ENCODE measurements at places on chromosomes 16 and 17.

- H3K27ac ChIP-seq: no peak overlapping the region
- no peaks in the 10 kb centered on the region for H3K27me3 ChIP-seq
- DNase-seq: no peak
- H3K4me1 ChIP-seq: no peaks in the 10 kb centered on the region
- no peak overlapping the region for H3K4me3 ChIP-seq
- no peaks in the 10 kb centered on the region for H3K36me3 ChIP-seq
Measured at GRCh38 chr16:77322757-77323156, 112.1 kb downstream of the ADAMTS18 start.

DNA sequence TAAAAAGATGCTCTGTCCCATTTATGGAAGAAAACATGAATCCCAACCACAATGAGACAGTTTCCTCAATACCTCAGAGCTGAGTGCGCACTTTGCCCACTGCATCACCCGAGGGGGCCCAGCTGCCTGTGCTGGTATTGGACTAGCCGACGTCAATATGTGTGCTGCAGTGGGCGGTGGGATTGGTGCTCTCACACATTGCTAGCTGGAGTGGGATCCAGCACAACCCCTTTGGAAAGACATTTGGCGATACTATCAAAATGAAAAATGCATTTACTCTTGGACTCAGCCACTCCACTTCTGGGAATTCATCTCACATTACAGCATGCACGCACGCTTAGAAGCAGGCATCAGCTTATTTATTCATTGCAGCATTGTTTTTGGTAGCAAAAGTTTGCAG is 289.2 kb upstream of the FOXF1 start:
- H3K27ac ChIP-seq: no peak overlapping the region
- no peaks in the 10 kb centered on the region for H3K27me3 ChIP-seq
- H3K4me3 ChIP-seq: no peak overlapping the region
- H3K36me3 ChIP-seq: no peaks in the 10 kb centered on the region
- DNase-seq: peak; percentile 7
- H3K4me1 ChIP-seq: peaks cover 29% of the 10 kb centered on the region

- H3K36me3 ChIP-seq: no peaks in the 10 kb centered on the region
- H3K27me3 ChIP-seq: no peaks in the 10 kb centered on the region
- H3K4me1 ChIP-seq: no peaks in the 10 kb centered on the region
- no peak for DNase-seq
Measured at GRCh38 chr17:29948448-29949215, 7.2 kb downstream of the EFCAB5 start.

DNA sequence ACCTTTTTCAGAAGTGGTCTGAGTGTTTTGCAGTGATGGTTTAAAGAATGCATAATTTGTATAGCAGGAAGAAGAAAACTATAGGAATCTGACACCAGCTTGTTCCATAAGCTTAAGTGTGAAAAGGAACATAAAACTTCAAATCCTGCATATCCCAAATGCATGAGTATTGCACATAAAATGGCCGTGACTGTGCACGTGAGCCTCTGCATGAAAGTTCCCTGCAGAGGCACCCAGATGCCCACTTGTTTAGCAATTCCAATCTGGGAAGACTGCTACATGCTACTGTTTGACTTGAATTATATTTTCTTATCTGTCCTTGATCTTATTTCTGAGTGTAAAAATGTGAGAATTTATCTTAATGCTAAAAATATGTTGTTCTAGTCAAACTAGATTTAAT is 21.5 kb downstream of the MARCHF10 start:
- no peak overlapping the region for H3K4me3 ChIP-seq
- no peaks in the 10 kb centered on the region for H3K27me3 ChIP-seq
- no peak overlapping the region for H3K27ac ChIP-seq
- no peak for DNase-seq

- no peaks in the 10 kb centered on the region for H3K27me3 ChIP-seq
- H3K36me3 ChIP-seq: no peaks in the 10 kb centered on the region
- H3K4me1 ChIP-seq: no peaks in the 10 kb centered on the region
- H3K4me3 ChIP-seq: no peak overlapping the region
- DNase-seq: no peak
Measured at GRCh38 chr17:33889040-33889439, 366.0 kb upstream of the CCL2 start.

DNA sequence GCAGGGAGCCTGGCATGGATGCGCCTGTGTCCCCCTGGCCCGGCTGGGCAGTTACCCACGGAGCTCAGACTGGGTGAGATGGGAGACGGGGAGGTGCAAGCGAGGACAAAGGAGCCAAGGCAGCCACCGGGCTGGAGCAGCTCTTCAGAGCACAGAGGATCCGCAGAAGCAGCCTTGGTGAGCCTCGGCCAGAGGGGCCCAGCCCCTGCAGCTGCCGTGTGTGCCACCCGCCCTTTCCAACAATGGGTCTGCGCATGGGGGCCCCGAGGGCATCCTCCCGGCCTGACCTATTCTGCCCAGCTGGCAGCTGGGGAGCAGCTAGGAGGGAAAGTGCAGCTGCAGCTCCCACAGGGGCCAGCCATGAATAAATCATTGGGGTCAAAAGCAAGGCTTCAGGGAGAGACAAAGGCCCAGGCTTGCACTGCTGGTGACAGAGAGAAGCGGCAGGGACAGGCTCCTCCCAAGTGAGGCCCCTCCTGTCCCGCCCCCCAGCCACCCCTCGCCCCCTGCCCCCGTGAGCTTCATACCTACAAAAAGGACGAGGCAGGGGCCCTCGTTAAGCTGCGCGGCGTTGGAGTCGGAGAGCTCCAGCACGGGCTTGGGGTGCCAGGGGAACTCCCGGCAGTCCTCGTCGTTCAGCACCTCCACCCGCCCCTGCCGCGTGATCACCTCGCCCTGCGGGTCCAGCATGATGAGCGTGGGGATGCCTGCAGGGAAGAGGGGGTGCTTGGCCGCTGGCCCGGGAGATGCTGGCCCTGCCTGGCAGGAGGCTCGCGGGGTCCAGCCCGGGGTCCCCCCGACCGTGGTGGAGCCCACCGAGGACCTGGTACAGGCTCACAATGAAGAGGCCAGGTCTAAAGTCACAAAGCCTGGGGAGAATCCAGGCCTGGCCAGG is 22.6 kb downstream of the MRM3 start:
- no peak overlapping the region for H3K27ac ChIP-seq
- no peak for DNase-seq
- H3K36me3 ChIP-seq: no peaks in the 10 kb centered on the region

DNA sequence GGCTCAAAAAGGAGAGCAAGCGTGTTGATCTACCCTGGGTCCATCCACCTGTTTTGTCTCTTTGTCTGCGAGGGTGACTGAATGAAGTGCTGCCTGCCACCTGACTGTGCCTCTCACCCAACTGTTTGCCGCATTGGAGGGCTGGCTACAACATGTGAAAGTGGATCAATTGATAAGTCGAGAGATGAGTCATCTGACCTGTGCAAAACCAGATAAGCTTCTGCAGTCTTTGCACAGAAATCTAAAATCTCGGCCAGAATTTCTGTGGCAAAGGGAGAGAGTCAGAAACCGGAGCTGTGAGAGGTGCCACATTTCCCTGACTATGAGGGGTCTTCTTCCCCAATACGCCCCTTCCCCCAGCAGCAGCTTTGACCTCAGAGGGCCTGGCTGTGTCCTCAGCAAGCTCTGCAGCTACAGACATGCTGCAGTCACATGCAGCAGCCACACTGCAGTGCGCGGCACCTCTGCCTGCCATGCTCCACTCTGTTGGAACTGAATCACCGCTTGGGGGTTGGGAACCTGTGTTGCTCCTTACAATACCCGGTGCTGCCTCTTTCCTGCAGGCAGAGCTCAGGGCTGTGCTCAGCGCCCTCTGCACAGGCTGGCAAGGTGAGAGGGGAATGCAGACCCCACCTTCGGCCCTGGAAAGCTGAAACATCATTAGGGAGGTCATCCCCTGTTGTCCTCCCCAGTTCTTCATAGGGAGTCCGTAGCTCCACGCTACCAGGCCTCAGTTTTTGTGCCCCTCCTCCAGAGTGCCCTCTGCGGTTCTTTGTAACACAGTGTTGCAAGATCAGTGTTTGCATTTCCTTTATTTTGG is 16.2 kb upstream of the HAS3 start:
- no peaks in the 10 kb centered on the region for H3K36me3 ChIP-seq
- H3K27ac ChIP-seq: peak overlapping the region; percentile 53
- no peaks in the 10 kb centered on the region for H3K27me3 ChIP-seq
- H3K4me1 ChIP-seq: peaks cover 14% of the 10 kb centered on the region

- H3K4me3 ChIP-seq: no peak overlapping the region
- no peak for DNase-seq
- no peak overlapping the region for H3K27ac ChIP-seq
- H3K36me3 ChIP-seq: no peaks in the 10 kb centered on the region
- H3K27me3 ChIP-seq: no peaks in the 10 kb centered on the region
Measured at GRCh38 chr17:12342161-12342560, 321.5 kb downstream of the MAP2K4 start.

DNA sequence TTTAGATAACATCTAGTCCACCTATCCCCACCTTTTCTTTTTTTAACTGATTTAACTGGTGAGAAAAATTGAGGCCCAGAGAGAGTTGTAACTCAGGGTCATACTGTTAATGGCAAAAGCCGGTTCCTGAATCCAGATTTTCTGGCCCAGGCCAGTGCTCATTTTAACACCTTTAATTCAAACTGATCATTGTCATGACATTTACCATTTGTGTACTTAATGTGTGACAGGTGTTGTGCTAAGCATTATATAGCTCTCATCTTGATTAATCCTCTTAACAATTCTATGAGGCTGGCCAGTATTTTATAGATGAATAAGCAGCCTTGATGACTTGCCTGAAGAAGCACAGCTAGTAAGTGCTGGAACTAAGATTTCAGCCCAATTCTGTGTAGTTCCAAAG is 14.4 kb downstream of the RHOT1 start:
- H3K4me1 ChIP-seq: peaks cover 13% of the 10 kb centered on the region
- H3K36me3 ChIP-seq: peaks cover 7% of the 10 kb centered on the region
- DNase-seq: no peak
- no peak overlapping the region for H3K4me3 ChIP-seq
- H3K27ac ChIP-seq: no peak overlapping the region

- H3K4me3 ChIP-seq: no peak overlapping the region
- H3K36me3 ChIP-seq: no peaks in the 10 kb centered on the region
- H3K27me3 ChIP-seq: no peaks in the 10 kb centered on the region
- H3K4me1 ChIP-seq: no peaks in the 10 kb centered on the region
Measured at GRCh38 chr16:49659356-49659755, 196.6 kb downstream of the ZNF423 start.

DNA sequence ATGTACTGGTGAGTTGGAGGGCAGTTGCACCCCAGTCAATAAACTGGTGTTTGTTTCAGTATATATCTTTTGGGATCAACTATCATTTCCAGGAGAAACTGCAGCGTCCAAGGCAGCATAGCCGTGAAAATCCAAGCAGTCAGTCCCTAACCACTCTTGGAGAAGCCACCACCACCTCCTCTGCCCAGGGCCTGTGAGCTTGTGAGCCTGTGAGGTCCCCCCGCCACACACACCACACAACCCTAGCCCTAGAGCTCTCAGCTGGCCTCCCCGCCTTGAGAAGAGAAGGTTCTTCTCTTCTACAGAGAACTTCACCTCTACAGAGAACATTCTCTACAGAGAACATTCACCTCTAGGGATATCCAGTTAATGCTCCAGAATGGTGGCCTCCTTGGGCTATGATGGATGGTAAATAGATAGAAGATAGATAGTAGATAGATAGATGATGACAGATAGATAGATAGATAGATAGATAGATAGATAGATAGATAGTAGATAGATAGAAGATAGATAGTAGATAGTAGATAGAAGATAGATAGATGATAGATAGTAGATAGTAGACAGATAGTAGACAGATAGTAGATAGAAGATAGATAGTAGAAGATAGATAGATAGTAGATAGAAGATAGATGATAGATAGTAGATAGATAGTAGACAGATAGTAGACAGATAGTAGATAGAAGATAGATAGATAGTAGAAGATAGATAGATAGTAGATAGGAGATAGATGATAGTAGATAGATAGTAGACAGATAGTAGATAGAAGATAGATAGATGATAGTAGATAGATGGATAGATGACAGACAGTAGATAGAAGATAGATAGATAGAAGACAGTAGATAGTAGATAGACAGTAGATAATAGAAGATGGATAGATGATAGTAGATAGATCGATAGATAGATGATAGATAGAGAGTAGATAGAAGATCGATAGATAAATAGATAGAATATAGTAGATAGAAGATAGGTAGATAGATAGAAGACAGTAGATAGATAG is 13.7 kb downstream of the ALOX15B start:
- no peak overlapping the region for H3K27ac ChIP-seq
- H3K36me3 ChIP-seq: no peaks in the 10 kb centered on the region
- DNase-seq: no peak
- no peaks in the 10 kb centered on the region for H3K27me3 ChIP-seq
- peaks cover 14% of the 10 kb centered on the region for H3K4me1 ChIP-seq

GRCh38 chr17:7398612-7399011 is 4.3 kb upstream of the PLSCR3 start:
- H3K4me3 ChIP-seq: no peak overlapping the region
- H3K27me3 ChIP-seq: no peaks in the 10 kb centered on the region
- no peak for DNase-seq

GRCh38 chr16:59053911-59054310 is 319.8 kb upstream of the GOT2 start:
- DNase-seq: no peak
- H3K27me3 ChIP-seq: no peaks in the 10 kb centered on the region
- H3K4me1 ChIP-seq: no peaks in the 10 kb centered on the region
- H3K36me3 ChIP-seq: no peaks in the 10 kb centered on the region

GRCh38 chr17:67360880-67361279 is 5.5 kb downstream of the PSMD12 start:
- no peaks in the 10 kb centered on the region for H3K27me3 ChIP-seq
- DNase-seq: no peak
- H3K4me3 ChIP-seq: no peak overlapping the region
- H3K27ac ChIP-seq: no peak overlapping the region
- H3K36me3 ChIP-seq: no peaks in the 10 kb centered on the region
- peaks cover 70% of the 10 kb centered on the region for H3K4me1 ChIP-seq

- DNase-seq: no peak
- H3K27me3 ChIP-seq: no peaks in the 10 kb centered on the region
- no peaks in the 10 kb centered on the region for H3K36me3 ChIP-seq
- H3K27ac ChIP-seq: no peak overlapping the region
- peaks cover 9% of the 10 kb centered on the region for H3K4me1 ChIP-seq
Measured at GRCh38 chr17:67068999-67069398, 24.6 kb downstream of the CACNG1 start.
